ENCODE measurements at places on chromosomes 3 and 15. TPM values are rescaled to one million over a fixed set of nuclear protein-coding genes. Genes with fewer than 3 reads are reported as not detected.

- no peaks in the 10 kb centered on the region for H3K4me1 ChIP-seq
- DNase-seq, result no peak
- no peaks in the 10 kb centered on the region for H3K36me3 ChIP-seq
- H3K27ac ChIP-seq, result no peak overlapping the region
- H3K27me3 ChIP-seq, result no peaks in the 10 kb centered on the region
These were observed 85.6 kb downstream of the FRMD4B start for GRCh38 chr3:69300296-69300695.

CFAP20DC gene
- polyA plus RNA-seq, result 0.73 TPM

AADACL2 gene
- not detected for polyA plus RNA-seq

DNA sequence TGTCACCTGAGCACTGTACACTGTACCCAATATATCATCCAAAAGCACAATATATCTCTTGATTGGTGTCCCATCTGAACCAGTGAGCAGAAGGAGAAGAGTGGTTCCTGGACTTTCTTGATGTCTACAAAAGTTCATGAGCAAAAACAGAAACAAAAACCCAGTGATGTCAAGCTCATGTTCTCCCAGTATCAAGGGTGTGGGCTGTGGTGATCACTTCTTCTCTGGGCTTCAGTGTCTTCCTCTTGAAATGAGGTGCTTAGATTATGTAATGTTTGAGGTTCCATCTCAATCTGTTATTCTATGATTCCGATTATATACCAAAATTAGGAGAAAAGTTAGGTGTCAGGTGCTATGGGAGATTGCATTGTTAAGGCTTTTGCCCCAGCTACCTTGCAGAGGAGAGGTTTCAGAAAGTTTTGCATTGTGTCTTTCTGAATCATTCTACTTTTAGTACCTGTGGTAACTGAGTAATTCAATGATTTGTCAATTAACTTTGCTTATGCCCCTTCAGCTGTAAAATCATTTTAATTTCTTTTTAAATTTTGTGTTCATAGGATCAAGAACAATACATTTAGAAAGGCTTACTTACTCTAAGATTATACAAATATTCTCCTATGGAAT lies 122.0 kb upstream of the EOMES start:
- H3K4me3 ChIP-seq, result no peak overlapping the region
- no peak overlapping the region for H3K27ac ChIP-seq
- H3K36me3 ChIP-seq, result no peaks in the 10 kb centered on the region

CKMT1A gene
- polyA plus RNA-seq, result 19.9 TPM

GRCh38 chr3:175977968-175978752 lies 1119.0 kb downstream of the NAALADL2 start:
- no peaks in the 10 kb centered on the region for H3K36me3 ChIP-seq
- DNase-seq, result no peak
- no peaks in the 10 kb centered on the region for H3K4me1 ChIP-seq
- H3K27ac ChIP-seq, result no peak overlapping the region

TERC gene
- not detected for polyA plus RNA-seq

DNA sequence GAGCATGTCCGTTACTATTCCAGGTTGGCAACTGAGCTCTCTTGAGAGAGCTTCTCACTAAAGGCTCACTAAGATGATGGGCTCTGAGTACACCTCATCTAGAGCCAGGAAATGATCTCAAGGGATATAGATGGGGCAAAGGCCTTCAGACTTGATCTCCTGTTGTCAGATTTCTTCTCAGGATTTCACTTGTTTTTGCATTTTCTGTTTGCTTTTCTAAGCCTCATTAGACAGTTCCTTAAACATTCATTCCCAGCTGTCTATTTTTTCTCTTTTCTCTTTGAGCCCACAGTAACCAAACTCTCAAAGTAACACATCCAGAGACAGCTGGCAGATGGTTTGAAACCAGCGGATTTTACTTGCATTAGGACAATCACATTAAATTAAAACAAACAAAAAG lies 28.4 kb upstream of the ARL8B start:
- H3K27me3 ChIP-seq, result no peaks in the 10 kb centered on the region
- H3K36me3 ChIP-seq, result no peaks in the 10 kb centered on the region
- no peak overlapping the region for H3K4me3 ChIP-seq
- no peak overlapping the region for H3K27ac ChIP-seq
- no peaks in the 10 kb centered on the region for H3K4me1 ChIP-seq

GRCh38 chr15:37880009-37880834 lies 54.2 kb upstream of the TMCO5A start:
- H3K27me3 ChIP-seq, result no peaks in the 10 kb centered on the region
- peak; percentile 80 for DNase-seq
- H3K4me3 ChIP-seq, result no peak overlapping the region
- no peak overlapping the region for H3K27ac ChIP-seq
- H3K4me1 ChIP-seq, result no peaks in the 10 kb centered on the region

SLC2A2 gene
- polyA plus RNA-seq, result 31.0 TPM

DNA sequence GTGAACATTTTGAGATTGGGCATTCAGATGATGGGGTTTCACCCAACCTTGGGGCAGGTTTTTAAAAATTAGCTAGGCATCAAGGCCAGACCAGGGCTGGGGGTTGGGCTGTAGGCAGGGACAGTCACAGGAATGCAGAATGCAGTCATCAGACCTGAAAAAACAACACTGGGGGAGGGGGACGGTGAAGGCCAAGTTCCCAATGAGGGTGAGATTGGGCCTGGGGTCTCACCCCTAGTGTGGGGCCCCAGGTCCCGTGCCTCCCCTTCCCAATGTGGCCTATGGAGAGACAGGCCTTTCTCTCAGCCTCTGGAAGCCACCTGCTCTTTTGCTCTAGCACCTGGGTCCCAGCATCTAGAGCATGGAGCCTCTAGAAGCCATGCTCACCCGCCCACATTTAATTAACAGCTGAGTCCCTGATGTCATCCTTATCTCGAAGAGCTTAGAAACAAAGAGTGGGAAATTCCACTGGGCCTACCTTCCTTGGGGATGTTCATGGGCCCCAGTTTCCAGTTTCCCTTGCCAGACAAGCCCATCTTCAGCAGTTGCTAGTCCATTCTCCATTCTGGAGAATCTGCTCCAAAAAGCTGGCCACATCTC lies 6.1 kb downstream of the RHO start:
- no peak overlapping the region for H3K4me3 ChIP-seq
- H3K4me1 ChIP-seq, result peaks cover 3% of the 10 kb centered on the region
- DNase-seq, result peak; percentile 68
- no peak overlapping the region for H3K27ac ChIP-seq
- H3K36me3 ChIP-seq, result no peaks in the 10 kb centered on the region
- no peaks in the 10 kb centered on the region for H3K27me3 ChIP-seq

DNA sequence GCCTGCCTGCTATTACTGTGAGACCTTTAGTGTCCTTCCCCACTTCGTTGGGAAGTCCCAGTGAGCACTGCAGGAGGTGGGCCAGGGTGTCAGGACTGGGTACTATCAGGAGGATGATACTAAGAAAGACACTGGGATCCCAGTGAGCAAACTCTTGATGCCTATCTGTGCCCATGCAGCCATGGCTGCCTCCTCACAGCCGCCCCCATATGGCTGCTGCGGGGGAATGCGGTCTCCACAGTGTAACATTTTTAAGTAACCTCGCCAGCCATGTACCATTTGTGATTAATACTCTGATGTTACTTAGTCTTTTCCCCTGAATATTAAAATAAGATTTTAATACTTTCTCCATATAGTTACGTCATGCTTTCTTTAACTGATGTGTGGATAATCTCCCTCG lies 312.2 kb downstream of the RYR3 start:
- no peak for DNase-seq
- no peaks in the 10 kb centered on the region for H3K4me1 ChIP-seq
- H3K27ac ChIP-seq, result no peak overlapping the region
- H3K4me3 ChIP-seq, result no peak overlapping the region
- H3K27me3 ChIP-seq, result no peaks in the 10 kb centered on the region

CPLX3 gene
- not detected for polyA plus RNA-seq
